Tibial nerve (tissue), 4 donors: ENCODE measurements at places on chromosomes 3 and 15.

DNA sequence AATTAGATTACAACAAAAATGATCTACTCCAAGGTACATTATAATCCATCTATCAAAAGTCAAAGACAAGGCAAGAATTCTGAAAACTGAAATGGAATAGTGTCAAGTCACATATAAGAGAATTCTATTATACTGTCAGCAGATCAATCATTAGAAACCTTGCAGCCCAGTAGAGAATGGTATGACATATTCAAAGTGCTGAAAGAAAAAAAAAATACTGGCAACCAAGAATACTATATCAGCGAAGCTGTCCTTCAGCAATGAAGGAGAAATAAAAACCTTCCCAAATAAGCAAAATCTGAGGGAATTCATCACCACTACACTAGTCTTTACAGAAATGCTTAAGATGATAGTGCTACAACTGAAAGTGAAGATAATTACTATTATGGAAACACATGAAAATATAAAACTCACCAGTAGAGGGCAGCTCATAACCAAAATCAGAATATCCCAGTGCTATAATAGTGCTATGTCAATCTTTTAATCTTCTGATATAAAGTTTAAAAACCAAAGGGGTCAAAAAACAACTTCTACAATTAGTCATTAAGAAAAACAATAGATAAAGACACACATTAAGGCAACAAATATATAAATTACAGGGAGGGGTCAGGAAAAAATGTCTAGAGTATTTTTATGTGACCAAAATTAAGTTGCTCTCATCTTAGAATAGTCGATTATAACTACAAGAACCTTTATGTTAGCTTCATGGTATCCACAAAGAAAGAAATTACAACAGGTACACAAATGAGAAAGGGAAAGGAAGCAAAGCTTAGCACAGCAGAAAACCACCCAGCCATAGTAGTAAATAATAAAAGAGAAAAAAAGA, 190.7 kb upstream of the CNTN6 start:
- DNase-seq = no peak
- no peaks in the 10 kb centered on the region for H3K36me3 ChIP-seq
- H3K27ac ChIP-seq = no peak overlapping the region
- no peak overlapping the region for H3K4me3 ChIP-seq
- H3K4me1 ChIP-seq = no peaks in the 10 kb centered on the region

- no peak for DNase-seq
- no peaks in the 10 kb centered on the region for H3K27me3 ChIP-seq
- no peaks in the 10 kb centered on the region for H3K36me3 ChIP-seq
Observed at GRCh38 chr3:8523041-8523440, 21.4 kb downstream of the LMCD1 start.

DNA sequence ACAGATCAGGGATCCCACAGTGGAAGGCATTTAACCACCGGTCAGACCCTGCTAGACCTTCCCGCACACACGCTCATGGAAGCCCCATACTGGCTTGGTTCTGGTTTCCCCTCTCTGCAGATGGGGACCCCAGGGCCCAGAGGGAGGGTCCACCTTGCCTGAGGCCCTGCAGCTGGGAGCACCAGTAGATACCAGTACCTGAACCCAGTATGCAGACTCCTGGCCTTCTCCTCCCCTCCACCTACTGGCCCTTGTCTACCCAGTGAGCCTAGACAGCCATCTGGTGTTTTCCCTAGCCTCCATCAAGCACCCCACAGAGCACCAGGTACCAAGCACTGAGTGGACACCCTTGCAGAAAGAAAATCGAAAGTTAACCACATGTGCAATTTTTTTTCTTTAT, 65.1 kb downstream of the MEGF11 start:
- H3K27me3 ChIP-seq = peaks cover 33% of the 10 kb centered on the region
- H3K27ac ChIP-seq = no peak overlapping the region
- H3K36me3 ChIP-seq = no peaks in the 10 kb centered on the region
- H3K4me1 ChIP-seq = no peaks in the 10 kb centered on the region

DNA sequence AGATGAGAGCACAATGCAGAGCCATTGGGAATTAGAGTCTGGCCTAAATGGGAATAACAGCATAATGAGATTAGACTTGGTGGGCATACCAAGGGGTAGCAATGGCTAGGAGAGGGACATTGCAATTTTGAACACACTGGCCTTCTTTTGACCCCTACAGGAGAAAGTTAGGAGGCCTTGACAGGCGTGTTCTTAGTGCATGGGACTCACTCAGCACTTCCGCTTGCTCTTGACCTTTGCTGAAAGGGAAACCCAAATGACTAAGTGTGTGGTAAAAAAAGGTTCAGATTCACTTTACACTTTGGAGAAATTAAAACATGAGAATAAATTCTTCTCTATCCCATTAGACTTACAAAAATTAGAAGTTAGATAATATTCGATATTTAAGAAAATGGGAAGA, 317.4 kb downstream of the DIPK2A start:
- H3K4me3 ChIP-seq = no peak overlapping the region
- no peaks in the 10 kb centered on the region for H3K36me3 ChIP-seq
- no peaks in the 10 kb centered on the region for H3K4me1 ChIP-seq
- H3K27ac ChIP-seq = no peak overlapping the region
- no peaks in the 10 kb centered on the region for H3K27me3 ChIP-seq

DNA sequence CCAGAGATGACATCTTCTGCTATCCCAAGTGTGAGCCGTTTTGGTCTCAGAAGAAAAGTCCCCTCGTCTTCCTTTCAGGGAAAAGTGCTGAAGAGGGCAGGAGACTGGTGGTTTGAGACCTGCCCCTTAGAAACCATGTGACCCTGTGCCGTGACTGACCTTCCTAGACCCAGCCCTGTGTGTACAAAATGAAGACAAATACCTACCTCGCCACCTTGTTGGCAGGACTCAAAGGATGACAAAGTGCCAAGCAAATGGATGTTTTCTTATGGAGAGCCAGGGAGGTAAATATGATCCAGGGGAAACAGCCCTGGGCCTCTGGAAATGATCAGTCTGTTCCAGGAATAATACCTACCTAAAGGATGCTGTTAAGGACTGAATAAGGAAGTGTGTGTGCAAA, 41.3 kb downstream of the FAM174B start:
- H3K27me3 ChIP-seq = no peaks in the 10 kb centered on the region
- H3K4me1 ChIP-seq = no peaks in the 10 kb centered on the region
- no peaks in the 10 kb centered on the region for H3K36me3 ChIP-seq
- H3K27ac ChIP-seq = no peak overlapping the region
- H3K4me3 ChIP-seq = no peak overlapping the region

DNA sequence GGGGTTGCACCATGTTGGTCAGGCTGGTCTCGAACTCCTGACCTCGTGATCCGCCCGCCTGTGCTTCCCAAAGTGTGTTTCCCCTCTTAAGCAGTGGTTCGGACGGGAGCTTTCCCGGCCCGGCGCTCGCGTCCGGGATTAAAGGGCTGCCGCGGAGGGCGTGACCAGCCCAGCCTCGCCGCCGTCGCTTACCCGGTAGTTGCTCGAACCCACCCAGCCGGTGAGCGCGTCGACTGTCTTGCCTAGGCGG, 513 bp downstream of the CLASP2 start:
- no peaks in the 10 kb centered on the region for H3K36me3 ChIP-seq
- H3K4me3 ChIP-seq = peak overlapping the region; percentile 83
- peak overlapping the region; percentile 99 for H3K27ac ChIP-seq
- no peak for DNase-seq
- H3K4me1 ChIP-seq = peaks cover 10% of the 10 kb centered on the region

- H3K4me3 ChIP-seq = no peak overlapping the region
- no peaks in the 10 kb centered on the region for H3K4me1 ChIP-seq
- no peak for DNase-seq
- H3K27me3 ChIP-seq = no peaks in the 10 kb centered on the region
Observed at GRCh38 chr3:120145542-120146285, 51.5 kb upstream of the GSK3B start.

DNA sequence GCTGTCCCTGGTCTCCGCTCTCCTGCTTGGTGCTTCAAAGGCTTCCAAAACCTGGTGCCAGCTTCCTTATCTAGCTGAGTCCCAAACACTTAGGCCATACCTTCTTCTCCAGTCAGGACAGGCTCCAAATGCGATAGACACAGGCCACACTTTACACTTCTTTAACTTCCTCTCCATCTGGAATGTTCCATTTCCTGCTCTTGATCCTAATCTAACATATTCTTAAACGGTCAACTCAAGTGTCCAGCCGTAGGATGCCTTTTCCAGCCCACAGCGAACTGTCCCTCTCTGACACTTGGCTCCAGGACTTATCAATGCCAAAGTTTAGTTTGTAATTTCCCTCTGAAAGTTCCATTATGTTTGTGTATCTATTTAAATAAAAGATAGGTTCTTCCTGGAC, 19.2 kb upstream of the PLA2G4F start:
- H3K36me3 ChIP-seq = peaks cover 3% of the 10 kb centered on the region
- H3K27ac ChIP-seq = no peak overlapping the region
- H3K4me1 ChIP-seq = no peaks in the 10 kb centered on the region
- H3K27me3 ChIP-seq = no peaks in the 10 kb centered on the region
- H3K4me3 ChIP-seq = no peak overlapping the region
- DNase-seq = no peak

GRCh38 chr3:33159981-33160380, 46.2 kb downstream of the CRTAP start:
- H3K27ac ChIP-seq = no peak overlapping the region
- H3K4me1 ChIP-seq = no peaks in the 10 kb centered on the region
- H3K4me3 ChIP-seq = no peak overlapping the region
- no peaks in the 10 kb centered on the region for H3K36me3 ChIP-seq
- no peaks in the 10 kb centered on the region for H3K27me3 ChIP-seq

DNA sequence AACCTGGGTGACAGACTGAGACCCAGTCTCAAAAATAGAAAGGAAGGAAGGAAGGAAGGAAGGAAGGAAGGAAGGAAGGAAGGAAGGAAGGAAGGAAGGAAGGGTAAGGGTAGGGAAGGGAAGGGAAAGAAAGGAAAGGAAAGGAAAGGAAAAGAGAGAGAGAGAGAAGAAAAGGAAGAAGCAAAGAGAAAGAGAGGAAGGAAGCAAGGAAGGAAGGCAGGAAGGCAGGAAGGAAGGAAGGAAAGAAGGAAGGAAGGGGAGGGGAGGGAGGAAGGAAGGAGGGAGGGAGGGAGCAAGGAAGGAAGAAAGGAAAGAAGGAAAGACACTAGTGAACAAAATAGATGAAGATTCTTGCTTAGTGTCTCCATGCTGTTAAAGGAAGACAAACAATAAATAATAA, 129.1 kb downstream of the SHQ1 start:
- no peak overlapping the region for H3K27ac ChIP-seq
- H3K36me3 ChIP-seq = no peaks in the 10 kb centered on the region
- no peaks in the 10 kb centered on the region for H3K4me1 ChIP-seq
- H3K27me3 ChIP-seq = no peaks in the 10 kb centered on the region

GRCh38 chr15:69914040-69914439, 183.7 kb downstream of the TLE3 start:
- H3K4me3 ChIP-seq = no peak overlapping the region
- H3K27ac ChIP-seq = no peak overlapping the region
- DNase-seq = no peak

GRCh38 chr3:140223631-140224030, 288.6 kb downstream of the CLSTN2 start:
- no peak for DNase-seq
- H3K36me3 ChIP-seq = no peaks in the 10 kb centered on the region
- no peaks in the 10 kb centered on the region for H3K27me3 ChIP-seq

DNA sequence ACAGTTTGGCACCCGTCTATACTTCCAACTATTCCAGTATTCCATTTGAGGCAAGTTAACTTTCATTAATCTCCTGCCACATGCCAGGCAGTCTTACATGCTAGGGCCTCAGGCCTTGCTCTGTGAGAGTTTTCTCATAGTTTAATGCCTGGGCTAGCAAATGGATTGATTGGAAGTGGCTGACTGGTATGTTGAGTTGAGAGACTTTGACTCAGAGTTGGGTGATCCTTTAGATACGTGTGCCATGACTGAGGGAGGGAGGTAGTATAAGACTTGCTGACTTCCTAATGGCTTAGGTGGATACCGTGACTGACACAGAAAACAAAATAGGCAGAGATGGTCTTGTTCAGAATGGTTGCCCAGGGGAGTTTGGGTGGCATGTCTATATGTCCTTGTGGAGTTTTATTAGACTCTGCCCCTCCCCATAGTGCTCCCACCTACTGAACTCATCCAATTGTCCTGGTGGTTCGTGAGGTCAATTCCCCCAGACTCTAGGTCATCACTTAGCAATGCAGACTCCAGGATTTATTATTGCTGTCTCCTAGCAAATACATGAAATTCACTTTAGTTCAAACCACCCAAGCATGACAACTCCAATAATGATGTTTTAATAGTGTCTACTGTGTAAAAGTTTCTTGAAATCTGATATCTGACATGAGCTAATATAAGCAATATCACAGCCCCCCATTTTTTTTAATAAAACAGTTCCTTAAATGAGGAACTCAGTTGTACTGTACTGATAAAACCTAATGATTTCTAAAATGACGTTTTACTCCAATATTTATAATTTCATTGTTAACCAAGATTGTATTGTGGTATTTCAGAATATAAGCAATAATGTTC, 413.9 kb upstream of the MDFIC2 start:
- no peaks in the 10 kb centered on the region for H3K4me1 ChIP-seq
- no peak overlapping the region for H3K27ac ChIP-seq
- no peak overlapping the region for H3K4me3 ChIP-seq

GRCh38 chr15:60301024-60301423, 96.8 kb downstream of the ANXA2 start:
- no peak overlapping the region for H3K4me3 ChIP-seq
- DNase-seq = no peak
- no peaks in the 10 kb centered on the region for H3K4me1 ChIP-seq
- H3K36me3 ChIP-seq = no peaks in the 10 kb centered on the region
- H3K27ac ChIP-seq = no peak overlapping the region
- H3K27me3 ChIP-seq = no peaks in the 10 kb centered on the region

DNA sequence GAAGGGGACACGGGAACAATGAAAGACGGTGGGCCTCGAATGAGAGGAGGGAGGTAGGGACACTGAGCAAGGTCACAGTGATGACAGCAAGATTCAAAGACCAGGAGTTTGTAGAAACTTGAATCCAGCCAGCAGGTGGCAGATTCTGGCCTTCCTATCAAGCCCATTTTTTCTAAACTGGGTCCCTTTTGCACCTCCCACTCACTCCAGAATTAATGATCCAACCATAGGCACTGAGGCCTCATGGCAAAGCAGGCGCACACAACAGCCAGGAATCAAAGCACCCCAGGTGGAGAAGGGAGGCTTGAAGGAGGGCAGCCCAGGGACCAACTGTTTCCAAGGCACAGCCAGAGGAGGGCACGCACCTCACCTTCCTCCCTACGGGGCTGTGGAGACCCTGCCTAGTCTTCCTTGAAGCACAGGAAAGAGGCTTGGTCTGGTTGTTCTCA, 90.2 kb downstream of the ANP32A start:
- no peaks in the 10 kb centered on the region for H3K36me3 ChIP-seq
- no peak overlapping the region for H3K27ac ChIP-seq
- no peaks in the 10 kb centered on the region for H3K27me3 ChIP-seq
- no peak overlapping the region for H3K4me3 ChIP-seq
- DNase-seq = no peak

DNA sequence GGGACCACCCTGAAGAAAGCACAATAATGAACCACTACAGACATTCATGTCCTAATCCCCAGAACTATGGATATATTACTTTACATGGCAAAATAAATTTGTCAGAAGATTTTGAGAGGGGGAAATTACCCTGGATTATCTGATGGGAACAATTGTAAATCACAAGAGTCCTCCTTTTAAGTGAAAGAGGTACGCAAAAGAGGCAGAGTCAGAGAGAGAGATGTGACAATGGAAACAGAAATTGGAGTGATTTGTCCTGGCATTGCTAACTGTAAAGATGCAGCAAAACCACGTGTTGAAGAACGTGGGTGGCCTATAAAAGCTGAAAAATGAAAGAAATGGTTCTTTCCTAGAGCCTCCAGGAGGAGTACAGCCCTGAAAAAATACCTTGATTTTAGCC, 1121.4 kb upstream of the ALCAM start:
- no peaks in the 10 kb centered on the region for H3K36me3 ChIP-seq
- no peak for DNase-seq
- H3K4me1 ChIP-seq = no peaks in the 10 kb centered on the region
- no peaks in the 10 kb centered on the region for H3K27me3 ChIP-seq
- H3K4me3 ChIP-seq = no peak overlapping the region
- no peak overlapping the region for H3K27ac ChIP-seq
